ENCODE measurements at places on chromosomes 13 and 19.

DNA sequence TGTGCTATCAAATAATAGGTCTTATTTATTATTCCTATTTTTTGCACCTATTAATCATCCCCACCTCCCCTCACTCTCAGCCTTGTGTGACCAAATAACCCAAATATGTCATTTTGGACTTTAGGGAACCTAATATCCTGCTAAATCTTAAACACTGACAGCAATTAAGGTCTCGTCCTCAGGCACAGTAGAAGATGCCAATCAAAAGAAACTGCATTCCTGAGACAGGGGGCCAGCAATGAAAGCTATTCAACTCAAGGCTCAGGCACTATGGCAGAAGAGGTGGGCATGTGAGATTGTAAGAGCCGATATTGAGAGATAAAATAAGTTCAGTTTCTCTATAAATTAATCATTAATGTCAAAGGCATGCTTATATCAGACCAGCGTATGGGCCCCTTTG lies 1437.7 kb upstream of the PCDH9 start:
- no peak for DNase-seq

- DNase-seq: no peak
These were observed 449.7 kb downstream of the IRS2 start for GRCh38 chr13:109336730-109337129.

DNA sequence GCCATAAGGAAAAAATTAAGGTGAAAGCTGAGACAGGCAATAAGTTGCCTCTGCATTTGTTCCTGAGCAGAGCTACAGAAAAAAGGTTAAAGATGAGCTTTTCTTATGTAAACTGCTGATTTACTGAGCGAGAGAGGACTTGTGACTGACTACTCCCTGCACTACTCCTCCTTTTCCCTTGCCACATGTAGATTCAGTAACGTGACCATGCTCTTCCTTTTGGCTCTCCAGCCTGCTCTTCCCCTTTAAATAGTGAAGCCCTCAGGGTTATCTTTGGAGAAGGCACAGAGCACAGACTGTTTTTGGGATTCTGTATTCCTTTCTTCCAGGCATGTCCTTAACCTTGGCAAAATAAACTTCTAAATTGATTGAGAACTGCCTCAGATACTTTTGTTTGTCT lies 630.2 kb downstream of the UQCRFS1 start:
- DNase-seq: no peak

- DNase-seq: no peak
These were observed 68.2 kb downstream of the LMO7 start for GRCh38 chr13:75704194-75704926.

DNA sequence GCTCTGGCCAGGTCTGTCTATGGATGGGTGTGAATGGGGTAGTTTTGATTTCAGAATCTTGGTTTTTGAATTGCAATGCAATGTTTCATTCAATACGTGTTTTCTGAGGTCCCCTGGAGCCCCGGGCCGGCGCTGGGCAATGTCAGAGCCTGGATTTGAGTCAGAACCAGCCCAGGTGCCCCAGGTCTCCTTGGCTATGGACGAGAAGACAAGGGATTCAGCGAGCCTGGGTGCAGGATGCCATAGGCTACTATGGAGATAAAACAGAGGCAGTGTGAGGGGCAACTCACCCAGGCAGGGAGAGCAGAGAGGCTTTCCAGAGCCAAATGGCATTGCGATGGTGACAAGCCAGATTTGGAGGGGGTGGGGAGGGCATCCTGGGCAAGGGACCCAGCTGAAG lies 1.2 kb upstream of the RPL13A start:
- no peak for DNase-seq

DNA sequence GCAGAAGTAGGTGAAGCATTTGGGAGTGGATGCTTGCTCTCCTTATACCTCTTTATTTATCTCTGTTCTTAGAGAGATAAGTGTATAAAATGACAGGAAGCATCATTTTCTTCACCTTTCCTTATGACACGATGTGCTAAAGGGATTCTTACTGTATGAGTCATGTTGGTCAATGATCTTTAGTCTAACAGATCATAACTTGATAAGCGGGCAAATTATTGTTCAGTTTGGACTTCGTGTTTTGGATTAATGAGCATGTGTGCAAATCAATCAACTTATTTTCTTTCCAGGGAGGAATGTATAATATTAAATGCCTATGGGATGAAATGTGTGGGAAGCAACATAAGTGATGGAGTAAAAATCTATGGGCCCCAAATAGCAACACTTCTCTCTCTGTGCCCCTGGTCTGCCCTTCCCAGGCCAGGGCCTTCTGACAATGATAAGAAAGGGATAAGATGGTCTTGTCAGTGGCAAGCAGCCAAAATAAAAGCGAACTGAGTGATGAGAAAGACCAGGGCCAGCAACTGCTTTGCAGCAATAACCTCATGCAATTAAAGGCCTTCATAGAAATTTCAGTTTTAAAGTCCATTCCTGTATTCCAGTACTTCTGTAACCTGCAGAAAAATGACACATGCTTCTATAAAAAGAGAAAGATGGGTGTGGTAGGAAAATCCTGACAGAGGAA lies 61.4 kb downstream of the SLC10A2 start:
- DNase-seq: no peak

DNA sequence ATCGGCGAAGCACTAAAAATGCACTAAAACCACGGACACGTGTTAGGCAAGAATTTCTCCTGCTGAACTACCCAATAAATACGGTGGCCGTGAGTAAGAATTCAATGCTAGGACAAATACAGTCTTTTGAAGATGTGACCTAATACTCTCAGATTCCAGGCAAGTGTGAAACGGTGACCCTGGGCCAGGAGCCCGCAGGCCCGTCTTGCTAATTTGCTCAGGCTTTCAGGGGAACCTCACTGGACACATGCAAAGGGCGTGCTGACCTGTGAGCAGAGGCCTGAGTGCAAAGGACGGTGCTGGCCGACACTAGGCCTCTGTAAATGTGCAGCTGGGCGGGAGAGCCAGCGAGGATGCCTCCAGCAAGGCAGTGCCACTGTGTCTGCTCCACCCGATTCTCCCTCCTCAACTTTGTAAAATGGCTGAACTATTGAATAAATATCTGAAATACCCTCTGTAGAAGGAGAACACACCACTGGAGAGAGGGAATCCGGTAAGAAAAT lies 70.1 kb downstream of the STK24 start:
- DNase-seq: no peak

GRCh38 chr13:39249982-39250381 lies 211.7 kb downstream of the NHLRC3 start:
- DNase-seq: no peak

- DNase-seq: no peak
These were observed 2.7 kb downstream of the SLITRK1 start for GRCh38 chr13:83879431-83880171.

- DNase-seq: no peak
These were observed 676.7 kb upstream of the SPRY2 start for GRCh38 chr13:81017513-81018152.

GRCh38 chr19:35085947-35086346 lies 29.7 kb upstream of the FXYD3 start:
- no peak for DNase-seq

GRCh38 chr13:20815464-20815863 lies 41.7 kb upstream of the EEF1AKMT1 start:
- DNase-seq: no peak

GRCh38 chr19:40025938-40026596 lies 29.2 kb downstream of the ZNF546 start:
- DNase-seq: no peak

DNA sequence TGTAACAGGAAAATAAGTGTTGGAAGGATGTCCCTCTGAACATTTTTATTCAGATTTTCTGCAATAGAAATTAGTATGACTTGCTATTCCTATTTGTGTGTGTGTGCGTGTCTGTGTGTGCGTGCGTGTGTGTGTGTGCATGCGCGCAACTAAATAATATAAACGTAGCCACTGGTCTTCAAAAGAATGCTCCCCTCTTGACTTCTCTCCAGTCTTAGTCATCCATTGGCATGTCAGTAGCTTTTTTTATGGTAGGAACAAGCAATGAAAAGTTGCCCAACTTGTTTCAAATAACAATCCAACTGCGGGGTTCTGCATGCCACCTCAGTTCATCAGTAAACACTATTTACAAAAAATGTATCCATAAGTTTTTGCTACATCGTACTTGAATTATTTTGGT lies 249.6 kb downstream of the GPC6 start:
- no peak for DNase-seq

DNA sequence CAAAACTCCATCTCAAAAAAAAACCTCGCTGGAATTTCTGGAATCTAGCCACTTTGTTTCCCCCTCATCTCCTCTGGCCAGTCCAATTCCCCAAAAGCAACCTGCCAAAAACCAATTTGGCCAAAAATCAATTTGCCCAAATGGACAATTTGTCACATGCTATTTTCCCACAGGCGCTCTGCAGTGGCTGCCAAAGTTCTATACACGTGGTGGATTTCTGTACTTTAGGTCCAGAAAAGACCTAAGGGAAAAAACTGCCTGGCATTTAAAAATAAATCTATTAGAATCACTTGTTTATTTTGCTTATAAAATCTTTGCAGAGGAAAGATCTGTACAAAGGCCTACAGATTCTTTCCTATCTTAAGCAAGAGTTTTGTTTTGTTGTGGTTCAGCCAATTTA lies 79.4 kb downstream of the MAP4K1 start:
- no peak for DNase-seq

- no peak for DNase-seq
These were observed 1350.8 kb upstream of the SLC10A2 start for GRCh38 chr13:104416973-104417372.

DNA sequence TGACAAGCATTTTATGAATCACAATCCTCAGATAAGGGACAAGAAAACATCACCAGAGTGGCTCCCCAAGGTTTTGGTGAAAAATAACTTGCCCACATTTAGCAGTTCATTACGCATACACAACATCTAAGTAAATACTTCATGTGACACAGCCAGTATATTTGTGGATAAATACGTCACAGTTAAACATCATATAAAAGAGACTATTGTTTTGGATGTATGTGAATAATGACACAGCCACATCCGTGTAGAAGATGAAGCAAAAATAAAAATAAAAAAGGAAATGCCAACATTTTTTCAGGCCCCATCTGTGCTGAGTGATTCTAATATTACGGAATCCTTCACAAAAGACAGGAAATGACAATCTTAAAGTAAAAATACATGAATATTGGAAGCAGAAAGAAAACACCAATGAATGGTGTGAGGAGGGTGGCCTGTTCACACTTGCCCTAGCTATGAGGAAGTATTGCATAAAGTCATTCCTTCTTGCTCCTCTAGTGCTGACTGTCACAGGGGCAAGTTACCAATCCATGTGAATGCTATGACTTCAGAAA lies 457.1 kb downstream of the KLF12 start:
- no peak for DNase-seq

DNA sequence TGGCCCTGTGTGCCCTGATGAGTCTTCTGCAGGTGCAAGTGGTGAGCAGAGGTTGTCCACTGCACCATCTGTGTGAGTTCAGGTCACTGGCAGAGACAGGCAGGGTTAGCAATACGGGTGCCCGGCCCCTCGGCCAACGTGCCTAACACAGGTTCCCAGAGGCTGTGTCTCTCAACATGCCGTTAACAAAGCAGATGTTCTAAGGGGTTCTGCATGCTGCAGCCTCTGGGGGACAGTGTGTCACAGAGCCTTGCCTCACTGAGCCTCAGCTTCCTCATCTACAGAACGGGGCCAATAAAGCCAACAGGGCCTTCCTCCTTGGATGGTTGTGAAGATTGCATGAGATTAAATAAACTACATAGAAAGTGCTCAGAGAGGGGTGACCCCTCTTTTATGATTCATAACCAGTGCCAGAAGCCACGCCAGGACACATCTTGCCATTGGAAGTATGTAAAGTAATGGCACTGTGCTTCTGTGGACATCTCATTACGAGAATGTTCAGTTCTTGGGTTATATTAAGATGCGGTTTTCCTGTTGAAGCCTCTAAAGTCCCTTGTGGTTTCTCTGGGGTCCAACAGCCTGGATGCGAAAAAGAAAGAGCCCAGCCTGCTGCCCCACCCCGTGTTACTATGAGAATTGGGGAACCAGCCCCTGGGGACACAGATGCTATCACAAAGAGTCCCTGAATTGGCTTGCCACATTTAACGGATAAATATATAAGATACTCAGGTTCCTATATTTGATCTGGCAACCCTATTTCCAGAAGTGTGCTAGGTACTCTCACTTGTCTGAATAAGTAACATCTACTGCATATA lies 11.2 kb upstream of the ARHGEF18 start:
- DNase-seq: no peak

GRCh38 chr19:6259312-6259861 lies 20.4 kb downstream of the MLLT1 start:
- DNase-seq: no peak

DNA sequence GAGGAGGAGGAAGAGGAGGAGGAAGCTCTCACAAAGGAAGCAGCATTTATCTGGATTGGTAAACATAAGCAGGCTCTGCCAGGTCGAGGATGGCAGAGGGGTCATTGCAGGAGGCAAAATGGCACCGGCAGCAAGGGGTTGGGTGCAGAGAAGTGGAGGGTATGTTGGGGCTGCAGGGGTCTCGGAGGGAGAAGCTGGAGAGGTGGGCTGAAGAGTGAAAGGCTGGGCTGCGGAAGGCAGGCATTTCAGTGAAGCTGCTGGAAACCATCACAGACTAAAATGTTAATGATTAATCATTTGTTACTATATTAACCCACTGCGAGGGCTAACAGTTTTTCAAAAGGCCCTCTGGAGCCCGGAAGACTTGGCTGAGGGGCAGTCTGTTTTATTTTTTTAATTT lies 24.6 kb downstream of the TPT1 start:
- no peak for DNase-seq

GRCh38 chr13:99960663-99961311 lies 10.8 kb downstream of the ZIC5 start:
- DNase-seq: no peak

- no peak for DNase-seq
These were observed 64.0 kb downstream of the SERP2 start for GRCh38 chr13:44437356-44438233.

- DNase-seq: peak; percentile 14
These were observed 47.2 kb downstream of the ZAR1L start for GRCh38 chr13:32267836-32268439.

DNA sequence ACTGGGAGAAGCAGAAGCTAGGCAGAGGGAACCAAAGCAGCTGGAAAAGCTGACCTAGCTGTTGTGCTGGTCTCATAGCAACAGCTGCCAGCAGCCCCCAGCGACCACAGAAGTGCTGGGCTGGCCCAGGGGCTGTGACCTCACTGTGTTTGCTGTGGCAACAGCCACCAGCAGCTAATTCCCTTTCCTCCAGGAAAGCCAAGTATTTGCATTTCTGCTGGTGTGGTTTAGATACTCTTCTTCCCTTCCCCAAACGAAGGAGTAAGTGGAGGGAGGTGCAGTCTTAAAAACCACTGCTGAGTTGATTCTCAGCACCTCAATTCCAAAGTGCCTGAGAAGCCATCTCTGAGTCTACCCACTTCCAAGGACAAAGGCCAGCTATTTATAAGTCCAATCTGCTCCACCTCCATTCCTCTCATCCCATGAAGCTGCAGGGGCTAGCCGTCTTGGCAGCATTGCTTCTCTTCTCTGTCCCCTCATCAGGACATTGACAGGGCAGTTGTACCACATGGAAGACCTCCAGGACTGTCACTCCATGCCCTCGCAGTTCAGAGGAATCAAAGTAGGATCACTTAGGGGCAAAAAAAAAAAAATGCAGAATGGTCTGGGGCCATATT lies 11.5 kb upstream of the CCDC97 start:
- no peak for DNase-seq
